NCI-H1105 (cell line): ENCODE measurements at places on chromosomes 12 and 14.

- DNase-seq, result peak; percentile 84
These were observed 602 bp downstream of the APEX1 start for GRCh38 chr14:20455355-20456300.

GRCh38 chr12:131461096-131461495 is 249.8 kb upstream of the SFSWAP start:
- no peak for DNase-seq

DNA sequence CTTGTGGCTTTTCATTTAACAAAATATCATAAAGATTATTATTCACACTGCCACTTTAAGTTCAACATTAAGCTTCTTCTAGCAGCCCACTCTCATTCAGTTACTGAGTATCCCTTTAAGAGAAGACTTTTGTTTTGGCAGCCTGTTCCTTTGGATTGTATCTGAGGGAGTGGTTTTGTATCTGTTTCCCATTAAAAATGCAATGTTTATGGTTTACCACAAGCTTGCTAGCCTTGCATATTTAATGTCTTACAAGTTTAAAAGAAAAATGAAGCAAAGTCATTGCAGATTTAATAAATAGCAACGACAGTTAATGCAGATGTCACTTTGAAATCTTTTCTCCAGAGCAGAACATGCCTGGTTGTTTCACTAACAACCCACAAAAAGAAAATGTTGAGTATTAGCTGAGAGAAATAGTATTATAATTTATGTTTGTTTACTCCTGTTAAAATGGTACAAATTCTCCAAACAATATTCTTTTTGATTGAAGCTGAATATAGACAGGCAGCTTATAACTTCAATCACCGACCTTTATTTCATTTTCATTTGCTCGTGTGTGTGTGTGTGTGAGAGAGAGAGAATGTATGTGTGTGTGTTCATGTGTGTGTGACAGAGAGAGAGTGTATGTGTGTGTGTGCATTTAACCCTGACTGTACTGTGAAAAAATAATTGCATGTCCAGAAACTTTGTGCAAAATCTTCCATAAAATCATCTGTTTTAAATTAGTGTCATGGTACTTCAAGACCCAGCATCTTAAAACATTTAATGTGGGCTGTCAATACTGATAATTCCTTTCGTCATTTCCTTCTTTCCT is 1.8 kb downstream of the DCN start:
- DNase-seq, result no peak

DNA sequence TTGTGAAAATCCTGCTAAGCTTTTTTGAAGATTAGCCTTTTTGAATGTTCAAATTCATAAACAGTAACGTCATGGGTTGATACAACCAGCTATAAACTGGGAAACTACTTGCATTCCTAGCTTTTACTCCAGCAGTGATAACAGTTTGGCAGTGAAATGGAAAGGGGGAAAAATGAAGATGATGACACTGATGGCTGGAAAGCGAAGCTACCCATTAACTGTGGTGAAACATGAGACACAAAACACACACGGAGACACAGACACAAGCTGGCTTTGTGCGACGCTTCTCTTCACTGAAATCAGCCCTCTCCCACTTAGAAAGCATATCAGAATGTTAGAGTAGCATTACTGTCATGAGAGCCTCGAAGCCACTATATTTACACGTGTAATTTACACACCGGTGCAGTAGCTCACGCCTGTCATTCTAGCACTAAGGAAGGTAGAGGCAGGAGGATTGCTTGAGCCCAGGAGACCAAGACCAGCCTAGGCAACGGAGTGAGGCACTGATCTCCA is 15.7 kb downstream of the VPS37B start:
- DNase-seq, result no peak

DNA sequence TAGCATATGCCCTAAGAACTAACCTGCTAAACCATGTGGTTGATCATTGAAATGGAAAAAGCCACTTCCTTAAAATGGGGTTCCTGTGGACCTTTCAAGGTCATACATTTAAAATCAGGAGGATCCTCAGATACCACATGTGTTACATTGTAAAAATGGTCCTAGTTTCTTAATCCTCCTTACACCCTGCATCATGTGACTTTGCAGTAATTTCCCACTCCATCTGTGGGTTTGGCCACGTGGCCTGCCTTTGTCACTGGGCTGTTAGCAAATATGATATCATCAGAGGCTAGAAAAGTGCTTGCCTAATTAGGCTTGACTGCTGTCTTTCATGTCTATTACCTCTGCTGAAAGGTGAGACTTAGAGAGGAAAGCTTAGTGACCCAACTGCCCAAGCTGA is 70.7 kb downstream of the CMKLR1 start:
- DNase-seq, result no peak

DNA sequence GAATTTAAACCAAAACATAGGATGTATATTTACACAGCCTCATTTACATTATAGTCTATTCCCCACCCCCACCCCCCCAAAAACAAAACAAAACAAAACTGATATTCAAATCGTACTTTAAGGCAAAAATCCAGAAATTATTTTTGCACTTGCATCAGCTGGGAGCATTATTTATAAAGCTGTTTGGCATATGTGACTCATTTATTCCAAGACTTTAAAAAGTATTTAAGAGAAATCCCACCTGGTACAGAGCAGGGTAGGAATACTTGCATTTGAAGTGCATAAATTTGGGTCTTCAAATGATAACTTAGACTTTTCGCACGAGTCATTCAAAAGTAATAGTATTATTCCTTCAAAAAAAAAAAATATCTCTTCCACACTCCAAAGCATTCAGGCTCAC is 1.1 kb downstream of the KLHL28 start:
- no peak for DNase-seq

- no peak for DNase-seq
These were observed 282.0 kb upstream of the PPFIA2 start for GRCh38 chr12:82040987-82041743.

- no peak for DNase-seq
These were observed 1.4 kb downstream of the COCH start for GRCh38 chr14:30875788-30876053.

DNA sequence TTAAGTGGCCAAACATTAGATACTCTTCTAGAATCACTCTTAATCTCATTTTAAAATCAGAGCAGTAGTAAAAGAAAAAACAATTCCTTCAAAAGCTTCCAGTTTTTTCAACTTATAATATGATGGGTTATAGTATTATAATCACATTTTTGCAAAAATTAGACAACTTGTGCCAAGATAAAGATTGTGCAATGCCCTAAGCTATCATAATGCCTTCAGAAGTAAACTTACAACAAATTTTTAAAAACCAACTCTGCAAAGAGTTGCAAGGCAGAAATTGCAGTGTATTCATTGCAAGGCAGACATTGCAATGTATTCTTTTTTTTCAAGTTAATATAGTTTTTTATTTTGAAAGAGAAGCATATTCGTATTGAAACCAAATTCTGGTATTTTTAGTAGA is 47.2 kb upstream of the KITLG start:
- DNase-seq, result no peak

- DNase-seq, result no peak
These were observed 248.0 kb upstream of the PDE3A start for GRCh38 chr12:20120403-20120725.

- DNase-seq, result peak; percentile 25
These were observed 12.0 kb upstream of the SLCO1B3 start for GRCh38 chr12:20798554-20798953.

DNA sequence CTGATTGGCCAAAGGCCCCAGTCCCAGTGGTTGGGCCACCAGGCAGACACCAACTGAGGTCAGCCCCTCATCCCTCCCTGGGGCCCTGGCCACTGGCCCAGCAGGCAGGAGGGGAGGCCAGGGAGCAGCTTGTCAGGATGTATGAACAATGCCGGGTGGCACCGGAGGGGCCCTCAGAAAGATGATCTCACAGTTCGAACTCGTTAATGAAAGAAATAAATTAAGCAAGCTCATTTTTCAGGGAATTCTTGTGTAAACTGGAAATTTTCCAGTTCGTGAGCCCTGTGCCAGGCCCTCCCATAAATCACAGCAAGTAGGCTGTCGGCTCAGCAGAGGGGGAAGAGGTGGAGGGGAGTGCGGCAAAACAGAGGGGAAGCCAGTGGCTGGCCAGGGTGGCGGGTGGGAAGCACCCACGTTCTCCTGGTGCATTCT is 177.0 kb upstream of the VASH1 start:
- peak; percentile 51 for DNase-seq

DNA sequence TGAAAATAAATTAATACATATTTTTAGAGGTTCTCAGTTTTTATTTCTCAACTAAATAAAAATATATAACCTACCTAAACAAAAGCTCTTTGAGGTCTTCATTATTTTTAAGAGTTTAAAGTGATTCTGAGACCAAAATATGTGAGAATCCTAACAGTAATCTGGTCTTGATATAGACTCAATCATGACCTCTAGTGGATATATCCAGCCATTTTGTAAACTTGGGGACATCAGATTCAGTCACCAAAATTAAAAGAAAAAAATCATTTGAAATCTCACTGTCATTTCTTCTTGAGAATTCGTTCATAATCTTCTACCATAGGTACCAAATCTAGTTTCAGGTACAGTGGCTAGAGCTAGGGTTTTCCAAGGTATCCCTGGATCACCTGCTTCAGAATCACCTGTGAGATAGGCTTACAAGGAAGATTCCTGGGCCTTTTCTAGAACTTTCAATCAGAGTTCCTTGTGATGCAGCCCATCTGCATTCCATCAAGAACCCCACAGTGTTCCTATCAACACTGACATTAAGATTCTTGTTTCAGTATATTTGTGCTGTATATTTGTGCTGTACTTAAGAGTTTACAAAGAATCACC is 214.9 kb downstream of the ADAMTS20 start:
- no peak for DNase-seq

GRCh38 chr14:32620724-32621123 is 291.6 kb downstream of the AKAP6 start:
- DNase-seq, result no peak

DNA sequence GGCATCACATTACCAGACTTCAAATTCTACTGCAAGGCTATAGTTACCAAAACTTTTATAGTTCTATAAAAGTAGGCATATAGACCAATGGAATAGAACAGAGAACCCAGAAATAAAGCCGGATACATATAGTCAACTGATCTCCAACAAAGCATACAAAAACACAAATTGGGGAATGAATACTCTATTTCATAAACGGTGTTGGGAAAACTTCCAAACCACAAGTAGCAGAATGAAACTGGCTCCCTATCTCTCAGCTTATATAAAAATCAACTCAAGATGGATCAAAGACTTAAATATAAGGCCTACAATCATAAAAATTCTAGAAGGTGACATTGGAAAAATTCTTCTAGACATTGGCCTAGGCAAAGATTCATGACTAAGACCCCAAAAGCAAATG is 187.9 kb upstream of the PLXNC1 start:
- DNase-seq, result no peak
